GM23248 (cell line): ENCODE measurements at places on chromosomes 13 and 19. TPM values are rescaled to one million over a fixed set of nuclear protein-coding genes. Genes with fewer than 3 reads are reported as not detected.

Gene RNU6-9
- not detected in 2 replicates for polyA plus RNA-seq

- no peak overlapping the region for H3K4me3 ChIP-seq
- H3K27me3 ChIP-seq = peaks cover 13% of the 10 kb centered on the region
- no peaks in the 10 kb centered on the region for H3K4me1 ChIP-seq
- no peaks in the 10 kb centered on the region for H3K36me3 ChIP-seq
- no peak overlapping the region for H3K27ac ChIP-seq
These were observed 6.9 kb downstream of the KCNC3 start for GRCh38 chr19:50322234-50322633.

Gene FGF9
- polyA plus RNA-seq = 0.39 and 0.75 TPM in 2 replicates

Gene TDRD12
- 0.09 and 0.16 TPM in 2 replicates for polyA plus RNA-seq

Gene ZNF253
- 2.9 and 3.2 TPM in 2 replicates for polyA plus RNA-seq

DNA sequence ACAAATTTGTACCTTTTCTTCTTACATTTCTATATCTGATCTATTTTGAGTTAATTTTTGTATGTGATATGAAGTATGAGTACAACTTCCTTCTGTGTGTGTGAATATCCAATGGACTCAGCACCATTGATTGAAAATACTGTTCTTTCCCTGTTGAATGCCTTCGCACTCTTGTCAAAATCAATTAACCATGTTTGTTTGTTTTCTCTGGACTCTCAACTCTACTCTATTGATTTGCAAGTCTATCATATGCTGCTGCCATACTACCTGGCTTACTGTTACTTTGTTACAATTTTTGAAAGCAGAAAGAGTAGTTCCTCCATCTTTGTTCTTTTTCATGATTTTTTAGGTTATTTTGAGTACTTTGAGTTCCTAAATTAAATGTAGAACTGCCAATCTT lies 1437.4 kb upstream of the SPRY2 start:
- H3K4me3 ChIP-seq = no peak overlapping the region
- H3K4me1 ChIP-seq = no peaks in the 10 kb centered on the region
- DNase-seq = no peak
- H3K27me3 ChIP-seq = no peaks in the 10 kb centered on the region
- no peaks in the 10 kb centered on the region for H3K36me3 ChIP-seq
- H3K27ac ChIP-seq = no peak overlapping the region

Gene OR4F17
- polyA plus RNA-seq = not detected in 2 replicates

DNA sequence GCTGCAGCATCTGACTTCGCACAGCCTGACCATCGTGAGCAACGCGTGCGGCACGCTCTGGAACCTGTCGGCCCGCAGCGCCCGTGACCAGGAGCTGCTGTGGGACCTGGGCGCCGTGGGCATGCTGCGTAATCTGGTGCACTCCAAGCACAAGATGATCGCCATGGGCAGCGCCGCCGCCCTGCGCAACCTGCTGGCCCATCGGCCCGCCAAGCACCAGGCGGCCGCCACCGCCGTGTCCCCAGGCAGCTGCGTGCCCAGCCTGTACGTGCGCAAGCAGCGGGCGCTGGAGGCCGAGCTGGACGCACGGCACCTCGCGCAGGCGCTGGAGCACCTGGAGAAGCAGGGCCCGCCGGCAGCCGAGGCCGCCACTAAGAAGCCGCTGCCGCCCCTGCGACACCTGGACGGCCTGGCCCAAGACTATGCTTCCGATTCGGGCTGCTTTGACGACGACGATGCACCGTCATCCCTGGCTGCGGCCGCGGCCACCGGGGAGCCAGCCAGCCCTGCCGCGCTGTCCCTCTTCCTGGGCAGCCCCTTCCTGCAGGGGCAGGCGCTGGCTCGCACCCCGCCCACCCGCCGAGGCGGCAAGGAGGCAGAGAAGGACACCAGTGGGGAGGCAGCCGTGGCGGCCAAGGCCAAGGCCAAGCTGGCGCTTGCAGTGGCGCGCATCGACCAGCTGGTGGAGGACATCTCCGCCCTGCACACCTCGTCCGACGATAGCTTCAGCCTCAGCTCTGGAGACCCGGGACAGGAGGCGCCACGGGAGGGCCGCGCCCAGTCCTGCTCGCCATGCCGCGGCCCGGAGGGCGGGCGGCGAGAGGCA lies 13.6 kb downstream of the C19orf25 start:
- H3K4me1 ChIP-seq = no peaks in the 10 kb centered on the region
- H3K4me3 ChIP-seq = no peak overlapping the region
- H3K27ac ChIP-seq = no peak overlapping the region
- H3K27me3 ChIP-seq = no peaks in the 10 kb centered on the region; the same call in 1 of the 2 replicates

DNA sequence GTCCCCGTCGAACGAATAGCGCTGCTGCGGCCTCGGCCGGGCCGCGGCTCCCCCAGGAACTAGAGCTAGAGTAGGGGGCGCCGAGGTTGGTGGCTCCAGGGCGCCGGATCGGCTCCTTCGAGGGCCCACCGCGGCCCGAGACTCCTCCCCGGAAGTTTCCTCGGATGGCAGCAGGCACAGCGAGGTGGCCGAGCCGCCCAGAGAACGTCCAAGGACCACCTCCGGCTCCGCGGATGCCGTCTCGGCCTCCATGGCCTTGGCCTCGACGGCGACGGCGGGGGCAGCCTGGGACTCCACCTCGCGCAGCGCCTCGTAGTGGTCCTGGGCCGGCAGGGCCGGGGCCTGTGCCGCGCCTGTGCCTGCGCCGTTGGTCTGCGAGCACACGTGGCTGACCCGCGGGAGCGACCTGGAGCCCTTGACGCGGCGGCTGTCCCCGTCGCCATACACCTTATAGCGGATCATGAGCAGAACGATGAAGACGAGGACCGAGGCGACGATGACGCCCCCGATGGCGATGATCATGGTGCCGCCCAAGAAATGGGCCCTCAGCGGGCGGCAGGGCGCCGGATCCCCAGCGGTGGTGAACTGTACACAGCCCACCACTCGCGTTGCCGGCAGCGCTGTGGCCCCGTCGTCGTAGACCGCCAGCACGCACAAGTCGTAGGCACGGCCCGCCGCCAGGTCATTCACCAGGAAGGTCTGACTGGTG lies 11.8 kb downstream of the IFNL1 start:
- no peaks in the 10 kb centered on the region for H3K4me1 ChIP-seq
- H3K4me3 ChIP-seq = no peak overlapping the region
- H3K36me3 ChIP-seq = no peaks in the 10 kb centered on the region
- peak; percentile 19 for DNase-seq
- peaks cover 52% of the 10 kb centered on the region for H3K27me3 ChIP-seq

DNA sequence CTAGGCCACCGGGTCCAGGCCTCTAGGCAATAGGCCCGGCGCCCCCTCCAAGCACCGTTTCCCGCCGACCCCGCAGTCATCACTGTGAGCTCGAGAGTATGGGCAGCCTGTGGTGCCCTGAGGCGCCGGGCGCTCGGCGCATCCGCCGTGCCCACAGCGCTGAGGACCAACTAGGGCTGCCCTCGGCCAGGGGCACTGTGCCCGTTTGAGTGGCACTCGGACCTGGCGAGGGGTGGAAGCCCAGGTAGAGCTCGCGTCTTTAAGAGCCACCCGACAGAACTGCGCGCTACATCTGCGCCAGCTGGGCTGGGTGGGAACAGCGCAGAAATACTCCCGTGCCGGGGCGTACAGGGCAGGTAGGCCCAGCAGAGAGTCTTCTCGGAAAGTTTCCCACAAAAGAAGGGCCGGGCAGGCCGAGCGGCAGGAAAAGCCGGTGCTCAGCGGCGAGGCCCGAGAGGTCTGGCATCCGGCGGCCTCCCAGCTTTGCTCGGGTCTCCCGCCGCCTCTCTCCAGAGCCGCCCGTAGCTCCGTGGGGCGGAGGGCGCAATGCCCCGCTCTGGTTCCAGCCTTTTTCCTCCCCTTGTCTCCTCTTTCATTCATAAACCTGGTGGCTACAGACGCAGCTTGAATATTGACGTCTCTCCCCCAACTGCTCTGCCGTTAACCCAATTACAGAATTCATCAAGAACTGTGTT lies 5.4 kb upstream of the SOX1 start:
- peaks cover 89% of the 10 kb centered on the region for H3K27me3 ChIP-seq
- no peak overlapping the region for H3K27ac ChIP-seq
- no peak overlapping the region for H3K4me3 ChIP-seq
- H3K36me3 ChIP-seq = no peaks in the 10 kb centered on the region
- no peaks in the 10 kb centered on the region for H3K4me1 ChIP-seq

- no peak overlapping the region for H3K4me3 ChIP-seq
- H3K27me3 ChIP-seq = no peaks in the 10 kb centered on the region
- H3K27ac ChIP-seq = no peak overlapping the region
- peak; percentile 86 for DNase-seq
- H3K4me1 ChIP-seq = peaks cover 16% of the 10 kb centered on the region
These were observed 80.1 kb downstream of the IPO5 start for GRCh38 chr13:98033277-98034247.

Gene MRPL54
- 73.0 and 74.1 TPM in 2 replicates for polyA plus RNA-seq

Gene LMTK3
- not detected in 2 replicates for polyA plus RNA-seq

- no peaks in the 10 kb centered on the region for H3K4me1 ChIP-seq
- no peaks in the 10 kb centered on the region; the same call in 1 of the 2 replicates for H3K27me3 ChIP-seq
- no peaks in the 10 kb centered on the region for H3K36me3 ChIP-seq
- H3K4me3 ChIP-seq = peak overlapping the region; percentile 81
These were observed 2.4 kb downstream of the CCDC194 start for GRCh38 chr19:17391371-17392151.

Gene SULT2A1
- not detected in 2 replicates for polyA plus RNA-seq

- no peak overlapping the region for H3K27ac ChIP-seq
- peak; percentile 9 for DNase-seq
- peaks cover 68% of the 10 kb centered on the region for H3K27me3 ChIP-seq
- no peaks in the 10 kb centered on the region for H3K36me3 ChIP-seq
These were observed 1.5 kb downstream of the AMER2 start for GRCh38 chr13:25170554-25171111.

GRCh38 chr13:19818223-19818842 lies 35.6 kb upstream of the PSPC1 start:
- no peak overlapping the region for H3K27ac ChIP-seq
- no peaks in the 10 kb centered on the region for H3K4me1 ChIP-seq
- no peak overlapping the region for H3K4me3 ChIP-seq
- peaks cover 12% of the 10 kb centered on the region; the same call in 1 of the 2 replicates for H3K36me3 ChIP-seq
- H3K27me3 ChIP-seq = no peaks in the 10 kb centered on the region

DNA sequence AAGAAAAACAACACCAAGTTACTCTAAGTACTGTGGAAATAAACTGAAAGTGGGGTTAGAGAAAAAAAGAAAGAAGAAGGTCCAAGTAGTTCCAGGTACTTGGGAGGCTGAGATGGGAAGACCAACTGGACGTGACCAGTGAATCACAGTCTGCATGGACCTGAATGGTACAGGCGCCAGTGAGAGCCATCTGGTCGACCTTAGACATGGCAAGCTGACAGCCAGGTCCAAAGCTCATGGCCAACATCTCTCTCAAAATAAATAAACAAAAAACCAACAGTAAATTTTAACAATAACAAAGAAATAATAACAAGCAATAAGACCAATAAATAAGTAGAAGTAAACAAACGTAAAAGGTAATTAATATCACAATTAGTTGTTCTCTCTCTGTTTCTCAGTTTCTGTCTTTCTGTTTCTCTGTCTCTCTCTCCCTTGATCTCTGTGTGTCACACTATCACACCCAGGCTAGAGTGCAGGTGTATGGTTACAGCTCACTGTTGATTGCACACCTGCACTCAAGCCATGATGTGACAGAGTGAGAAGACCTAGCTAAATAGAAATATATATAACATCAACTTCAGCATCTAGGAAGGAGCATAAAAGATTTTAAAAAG lies 31.6 kb upstream of the ZNF724 start:
- H3K27me3 ChIP-seq = no peaks in the 10 kb centered on the region
- no peak for DNase-seq
- no peak overlapping the region for H3K27ac ChIP-seq
- no peaks in the 10 kb centered on the region for H3K4me1 ChIP-seq
- no peak overlapping the region for H3K4me3 ChIP-seq
- no peaks in the 10 kb centered on the region for H3K36me3 ChIP-seq

- H3K27ac ChIP-seq = no peak overlapping the region
- no peak overlapping the region for H3K4me3 ChIP-seq
- DNase-seq = peak; percentile 54
- no peaks in the 10 kb centered on the region for H3K36me3 ChIP-seq
- H3K4me1 ChIP-seq = no peaks in the 10 kb centered on the region
These were observed 23.4 kb upstream of the SLC7A10 start for GRCh38 chr19:33248954-33249613.

GRCh38 chr13:48908381-48909055 lies 67.2 kb upstream of the FNDC3A start:
- DNase-seq = peak; percentile 78
- peaks cover 10% of the 10 kb centered on the region for H3K4me1 ChIP-seq
- H3K36me3 ChIP-seq = no peaks in the 10 kb centered on the region
- no peak overlapping the region for H3K4me3 ChIP-seq
- H3K27ac ChIP-seq = no peak overlapping the region

Gene SMIM44
- not detected in 2 replicates for polyA plus RNA-seq

- peak; percentile 78 for DNase-seq
- H3K4me3 ChIP-seq = peak overlapping the region; percentile 3; the same call in 1 of the 2 replicates
- H3K27ac ChIP-seq = no peak overlapping the region
- no peaks in the 10 kb centered on the region for H3K36me3 ChIP-seq
These were observed 34.2 kb upstream of the PNMA8B start for GRCh38 chr19:46529622-46530451.

Gene PLVAP
- polyA plus RNA-seq = not detected in 2 replicates

Gene IRGC
- not detected in 2 replicates for polyA plus RNA-seq

- H3K27ac ChIP-seq = peak overlapping the region; percentile 7
- H3K4me1 ChIP-seq = peaks cover 15% of the 10 kb centered on the region
- DNase-seq = peak; percentile 27
- no peaks in the 10 kb centered on the region for H3K27me3 ChIP-seq
- H3K4me3 ChIP-seq = no peak overlapping the region
These were observed 548.2 kb upstream of the SLITRK1 start for GRCh38 chr13:84430446-84430845.

Gene GPALPP1
- 18.5 and 21.2 TPM in 2 replicates for polyA plus RNA-seq

- peak; percentile 86 for DNase-seq
- no peaks in the 10 kb centered on the region for H3K27me3 ChIP-seq
- peak overlapping the region; percentile 83 for H3K4me3 ChIP-seq
- peaks cover 25% of the 10 kb centered on the region for H3K4me1 ChIP-seq
- H3K36me3 ChIP-seq = no peaks in the 10 kb centered on the region
These were observed 1.7 kb downstream of the IRS2 start for GRCh38 chr13:109784590-109785140.

GRCh38 chr19:45607071-45608029 lies 5.3 kb upstream of the GPR4 start:
- H3K36me3 ChIP-seq = 0 out of 2 replicates have a peak, but pooled peaks cover under 1% of the 10 kb centered on the region
- H3K27me3 ChIP-seq = peaks cover 4% of the 10 kb centered on the region; the same call in 1 of the 2 replicates
- H3K4me3 ChIP-seq = peak overlapping the region; percentile 59
- DNase-seq = peak; percentile 81

GRCh38 chr19:3250675-3251074 lies 26.2 kb downstream of the CELF5 start:
- H3K4me3 ChIP-seq = no peak overlapping the region
- peaks cover 4% of the 10 kb centered on the region for H3K27me3 ChIP-seq
- H3K36me3 ChIP-seq = no peaks in the 10 kb centered on the region
- peak; percentile 43 for DNase-seq
- H3K27ac ChIP-seq = no peak overlapping the region
- H3K4me1 ChIP-seq = no peaks in the 10 kb centered on the region

Gene C19orf18
- polyA plus RNA-seq = 0.79 and 1.0 TPM in 2 replicates

Gene LRRC25
- not detected in 2 replicates for polyA plus RNA-seq
